ENCODE measurements at places on chromosomes 13 and 19.

- DNase-seq, result no peak
Measured at GRCh38 chr13:97554496-97554895, 120.5 kb downstream of the RAP2A start.

DNA sequence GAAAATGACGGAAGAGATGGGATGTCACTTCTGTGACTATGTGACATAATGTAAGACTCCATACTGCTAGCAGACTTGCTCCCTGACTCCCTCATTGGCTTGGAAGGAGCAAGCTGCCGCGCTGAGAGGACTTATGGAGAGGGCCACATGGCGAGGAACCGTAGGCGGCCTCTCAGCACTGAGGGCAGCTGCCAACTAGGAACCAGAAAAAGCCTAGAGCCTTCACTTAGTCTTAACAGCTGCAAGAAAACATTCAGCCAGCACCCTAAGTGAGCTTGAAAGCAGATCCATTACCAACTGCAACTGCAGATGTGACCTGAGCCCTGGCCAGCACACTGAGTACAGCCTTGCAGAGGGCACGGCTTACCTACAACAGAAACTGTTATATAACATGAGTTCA, 33.9 kb downstream of the USP12 start:
- no peak for DNase-seq

DNA sequence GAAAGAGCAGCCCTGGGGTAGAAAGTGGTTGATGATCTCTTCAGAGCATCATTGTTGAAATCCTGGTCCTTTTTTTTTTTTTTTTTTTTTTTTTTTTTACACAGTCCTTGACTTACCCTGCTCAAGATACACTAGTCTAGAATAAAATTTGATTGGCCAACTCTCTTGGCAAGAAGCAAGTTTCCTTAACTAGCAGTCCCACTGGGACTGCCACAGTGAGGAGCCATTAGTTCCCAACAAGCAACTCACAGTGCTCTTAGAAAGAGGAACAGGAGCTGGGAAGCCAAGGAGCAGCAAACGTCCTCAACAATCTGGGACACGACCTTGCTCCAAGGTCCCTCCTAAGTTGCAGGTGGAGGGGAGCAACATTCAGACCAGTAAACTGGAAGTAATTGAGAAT, 47.9 kb upstream of the INTS6 start:
- DNase-seq, result no peak

DNA sequence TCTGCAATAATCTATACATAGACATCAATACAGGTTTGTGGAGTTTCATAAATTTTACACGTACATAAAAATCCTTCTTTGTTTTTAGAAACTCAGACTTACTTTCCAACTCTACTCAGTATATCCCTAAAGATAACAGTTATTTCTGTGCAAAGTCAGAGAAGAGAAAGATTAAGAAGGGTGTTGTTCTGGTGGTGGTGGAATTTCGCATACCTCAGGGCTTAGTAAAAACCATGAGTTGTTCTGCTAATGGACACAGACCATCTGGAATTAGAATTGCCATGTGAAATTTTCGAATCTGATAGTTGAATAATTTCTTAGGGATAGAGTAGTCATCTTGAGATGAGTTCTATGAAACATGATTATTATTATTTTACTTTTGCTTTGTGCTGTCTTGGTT, 102.7 kb downstream of the ZAR1L start:
- DNase-seq, result no peak

DNA sequence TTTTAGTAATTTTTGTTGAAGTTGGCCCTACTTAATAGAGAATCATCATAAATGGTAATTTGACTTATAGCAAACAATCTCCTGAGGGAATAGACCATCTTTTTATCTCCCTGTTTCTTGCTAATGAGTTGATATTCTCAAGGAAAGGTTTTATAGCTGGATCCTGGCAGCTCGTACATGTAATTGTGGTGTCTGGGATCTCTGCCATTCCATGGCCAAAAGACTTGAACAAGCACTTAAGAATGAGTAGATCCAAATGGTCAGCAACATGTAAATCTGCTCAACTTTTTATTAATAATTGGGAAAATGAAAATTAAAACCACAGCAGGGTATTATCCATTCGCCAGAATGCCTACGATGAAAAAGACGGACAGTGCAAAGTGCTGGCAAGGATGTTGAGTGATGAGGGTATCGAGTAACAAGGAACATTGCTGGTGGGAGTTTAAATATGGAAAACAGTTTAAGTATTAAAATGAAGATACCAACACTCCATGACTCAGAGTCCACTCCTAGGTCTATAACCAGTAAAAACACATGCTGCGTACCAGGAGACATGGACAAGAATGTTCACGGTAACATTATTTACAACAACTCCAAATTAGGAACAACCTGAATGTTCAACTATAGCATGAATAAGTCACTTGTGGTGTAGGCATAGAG, 5.1 kb upstream of the GPR18 start:
- DNase-seq, result no peak

Data from CD4-positive, alpha-beta T cell treated with Interleukin-10 for 1 hour (primary cell).